ENCODE measurements at places on chromosomes 5 and 9.

- no peak for DNase-seq
Measured at GRCh38 chr5:118703241-118703640, 285.1 kb downstream of the DTWD2 start.

- DNase-seq, result no peak
Measured at GRCh38 chr5:81854485-81854884, 103.6 kb upstream of the SSBP2 start.

- DNase-seq, result no peak
Measured at GRCh38 chr5:151037561-151038411, 17.4 kb downstream of the GPX3 start.

- no peak for DNase-seq
Measured at GRCh38 chr5:61735995-61736394, 403.9 kb downstream of the ZSWIM6 start.

- DNase-seq, result no peak
Measured at GRCh38 chr9:85142968-85143367, 473.4 kb downstream of the NTRK2 start.

- DNase-seq, result no peak
Measured at GRCh38 chr5:94080390-94080789, 339.0 kb upstream of the POU5F2 start.

DNA sequence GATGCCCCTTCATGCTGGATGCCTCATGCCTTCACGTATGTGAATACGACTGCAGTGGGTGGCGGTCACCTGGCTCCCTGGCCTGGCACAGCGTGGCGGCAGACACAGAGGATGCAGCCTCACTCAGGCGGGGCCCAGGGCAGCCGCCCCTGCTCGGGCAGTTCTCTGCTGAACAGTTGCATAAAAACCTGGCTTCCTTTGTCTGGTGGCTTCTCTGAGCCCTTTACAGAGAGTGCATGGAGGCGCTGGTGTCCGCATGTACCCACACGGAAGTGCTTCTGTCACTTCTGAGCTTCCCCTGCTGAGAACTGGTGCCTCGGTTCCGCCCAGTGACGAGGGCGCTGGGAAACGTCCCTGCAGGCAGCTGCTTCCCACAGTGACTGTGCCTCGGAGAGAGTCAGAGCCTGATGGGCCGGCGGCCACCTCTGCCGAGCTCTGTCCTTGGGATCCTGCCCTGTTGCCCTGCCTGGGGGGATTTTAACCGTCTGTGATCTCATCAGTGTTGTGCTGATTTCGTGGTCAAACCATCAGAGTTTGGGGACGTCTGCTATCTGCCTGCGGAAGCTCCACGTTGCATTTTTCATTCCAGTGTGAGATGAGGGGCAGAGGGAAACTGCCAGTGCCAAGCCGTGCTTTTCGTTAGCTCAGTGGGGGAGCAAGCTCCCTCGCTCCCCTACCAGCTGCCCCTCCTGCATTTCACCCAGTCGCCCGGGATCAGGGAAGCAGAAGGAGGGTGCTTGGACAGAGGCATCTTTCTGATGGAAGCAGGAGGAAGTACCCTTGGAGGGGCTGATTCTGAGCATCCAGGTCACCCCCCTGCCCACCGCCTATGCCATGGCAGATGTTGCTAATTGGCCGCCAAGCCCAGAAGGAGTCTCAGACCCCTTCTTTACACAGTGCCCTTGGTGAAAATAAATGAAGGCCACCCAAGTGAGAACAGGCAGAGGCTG, 153.0 kb upstream of the COL5A1 start:
- no peak for DNase-seq

GRCh38 chr9:33101104-33101951, 24.9 kb upstream of the SMU1 start:
- no peak for DNase-seq

DNA sequence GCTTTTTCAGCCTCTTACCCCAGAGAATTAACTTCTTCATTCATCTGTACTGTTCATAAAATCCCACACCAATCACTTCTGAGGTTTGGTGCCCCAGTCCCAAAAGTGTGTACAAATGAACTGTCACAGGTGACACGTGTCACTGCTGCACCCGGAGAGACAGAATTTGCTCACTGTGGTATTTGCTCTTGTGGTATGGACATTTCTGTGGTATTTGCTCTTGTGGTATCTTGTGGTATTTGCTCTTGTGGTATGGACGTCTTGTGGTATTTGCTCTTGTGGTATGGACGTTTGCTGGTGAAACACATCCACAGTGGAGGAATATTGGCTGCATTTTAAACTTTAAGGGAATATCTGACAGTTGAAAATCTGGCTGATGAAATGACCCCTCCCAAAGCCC, 214.9 kb upstream of the DAP start:
- no peak for DNase-seq

GRCh38 chr5:155303120-155303519, 289.6 kb downstream of the KIF4B start:
- DNase-seq, result no peak

- no peak for DNase-seq
Measured at GRCh38 chr9:14573319-14573718, 119.9 kb downstream of the ZDHHC21 start.

DNA sequence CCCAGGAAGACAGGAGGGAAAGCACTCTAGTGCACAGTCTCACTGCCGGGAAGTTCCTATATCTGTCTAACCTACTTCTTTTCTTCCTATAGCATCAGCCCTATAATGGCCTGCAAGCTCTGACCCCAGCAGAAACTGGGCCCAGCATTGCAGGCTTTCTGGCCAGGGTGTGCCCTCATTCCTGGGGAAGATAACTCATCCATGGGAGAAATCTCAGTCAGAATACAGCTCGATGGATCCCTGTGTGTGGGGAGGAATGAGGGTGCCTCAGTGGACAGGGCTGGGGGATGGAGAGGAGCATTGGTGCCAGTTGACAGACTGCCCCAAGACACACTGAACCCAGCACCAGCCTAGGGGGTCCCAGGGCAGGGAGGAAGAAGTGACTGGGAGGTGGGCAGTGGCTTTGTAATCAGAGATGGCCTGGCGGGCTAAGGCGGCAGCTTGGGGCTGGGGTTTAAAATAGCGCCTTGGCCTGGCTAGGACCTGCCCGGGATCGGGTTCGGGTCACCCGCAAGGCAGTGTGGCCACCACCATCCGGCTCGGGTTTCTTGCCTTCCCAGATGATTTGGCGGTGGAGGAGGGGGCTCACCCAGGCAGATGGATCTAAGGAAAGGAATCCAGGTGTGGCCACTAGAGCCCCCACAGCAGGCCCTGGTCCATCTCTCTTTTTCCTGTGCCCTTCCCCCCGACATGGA, 7.6 kb upstream of the CXXC5 start:
- no peak for DNase-seq

- no peak for DNase-seq
Measured at GRCh38 chr5:175328687-175329086, 115.3 kb downstream of the DRD1 start.

DNA sequence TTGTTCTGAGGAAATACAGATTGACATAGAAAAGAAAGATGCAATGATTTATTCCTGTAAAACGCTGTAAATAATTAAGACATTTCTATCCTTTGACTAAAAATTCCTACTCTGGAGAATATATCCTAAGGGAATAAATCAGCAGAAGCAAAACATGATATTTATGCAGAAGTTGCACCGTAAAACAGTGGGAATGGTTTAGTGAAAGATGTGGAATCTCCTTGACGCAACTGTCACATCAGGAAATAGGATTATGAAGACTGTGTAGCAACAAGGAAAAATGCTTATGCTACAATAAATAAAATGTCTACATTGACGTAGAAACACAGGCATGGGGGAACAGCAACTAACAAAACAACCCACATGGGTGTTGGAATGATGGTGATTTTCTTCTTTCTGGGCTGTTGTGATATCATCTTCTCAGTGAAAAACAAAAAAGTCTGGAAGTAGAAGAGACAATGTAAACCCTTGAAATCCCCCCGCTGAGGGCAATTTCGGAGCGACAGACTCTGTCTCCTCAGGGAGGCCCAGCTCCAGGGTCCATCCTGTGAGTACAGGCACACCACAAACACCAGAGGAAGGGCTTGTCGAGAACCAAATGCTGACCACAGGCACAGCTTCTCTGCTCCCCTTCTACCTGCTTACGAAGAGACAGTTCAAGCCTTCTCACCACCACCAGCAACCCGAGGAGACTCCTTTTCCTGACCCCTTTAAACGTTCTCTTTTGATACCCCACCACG, 25.2 kb downstream of the COL23A1 start:
- DNase-seq, result no peak

DNA sequence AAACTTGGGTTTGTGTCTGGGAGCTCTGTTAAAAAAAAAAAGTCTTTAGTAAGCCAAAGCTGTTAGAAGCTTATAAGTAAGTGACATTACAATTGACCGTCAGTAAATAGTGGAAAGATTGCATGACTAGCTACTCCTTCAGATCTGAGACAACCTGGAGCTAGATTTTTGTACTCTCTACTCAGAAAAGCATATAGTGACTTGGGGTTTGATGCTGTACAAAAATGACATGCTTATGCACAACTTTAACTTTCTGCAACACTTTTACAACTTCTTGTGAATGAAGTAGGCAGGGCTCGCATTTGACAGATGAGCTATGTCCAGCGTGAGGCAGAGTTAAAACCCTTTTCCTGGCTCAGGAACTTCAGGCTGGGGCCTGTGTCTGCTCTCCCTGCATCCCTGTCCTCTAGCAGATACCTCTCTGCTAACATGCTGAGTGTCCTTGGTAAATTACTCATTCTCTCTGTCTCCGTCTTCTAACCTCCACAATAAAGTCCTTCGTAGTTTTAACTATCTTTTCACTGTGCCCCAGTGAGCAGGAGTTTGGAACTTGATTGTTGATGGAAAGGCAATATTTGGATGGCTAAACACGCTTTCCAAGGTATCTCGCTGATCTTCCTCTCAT, 471 bp upstream of the GHR start:
- no peak for DNase-seq

- no peak for DNase-seq
Measured at GRCh38 chr9:133901184-133901835, 90.8 kb downstream of the VAV2 start.
